Activated CD4-positive, alpha-beta T cell treated with anti-CD3 and anti-CD28 coated beads for 1 hour (primary cell): ENCODE measurements at places on chromosomes 11 and 22.

DNA sequence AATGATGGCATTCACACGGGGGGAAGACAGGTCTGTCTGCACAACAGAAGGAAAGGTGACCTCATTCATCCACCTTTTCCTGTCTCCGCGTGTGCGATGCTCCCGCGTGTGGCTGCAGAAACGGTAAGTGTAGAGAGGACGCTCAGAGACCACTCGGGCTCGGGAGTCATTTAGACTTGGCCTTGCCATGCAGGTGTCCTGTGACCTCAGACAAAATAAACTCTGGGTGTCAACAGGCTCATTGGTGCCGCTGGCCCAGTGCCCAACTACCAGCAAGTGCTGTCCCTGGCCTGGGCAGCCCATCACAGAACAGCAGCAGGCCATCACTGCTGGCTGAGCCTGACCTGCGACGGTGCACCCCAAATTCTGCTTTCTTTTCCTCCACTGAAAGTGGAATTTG is 48.1 kb upstream of the ARFGAP3 start:
- no peak for DNase-seq

GRCh38 chr22:49514641-49515040 is 313.0 kb downstream of the BRD1 start:
- DNase-seq: no peak

- DNase-seq: no peak
Measured at GRCh38 chr11:60813324-60813723, 28.2 kb downstream of the MS4A10 start.

GRCh38 chr11:68855205-68855981 is 13.7 kb upstream of the CPT1A start:
- no peak for DNase-seq

GRCh38 chr22:37971475-37972434 is 12.6 kb downstream of the SOX10 start:
- DNase-seq: no peak

DNA sequence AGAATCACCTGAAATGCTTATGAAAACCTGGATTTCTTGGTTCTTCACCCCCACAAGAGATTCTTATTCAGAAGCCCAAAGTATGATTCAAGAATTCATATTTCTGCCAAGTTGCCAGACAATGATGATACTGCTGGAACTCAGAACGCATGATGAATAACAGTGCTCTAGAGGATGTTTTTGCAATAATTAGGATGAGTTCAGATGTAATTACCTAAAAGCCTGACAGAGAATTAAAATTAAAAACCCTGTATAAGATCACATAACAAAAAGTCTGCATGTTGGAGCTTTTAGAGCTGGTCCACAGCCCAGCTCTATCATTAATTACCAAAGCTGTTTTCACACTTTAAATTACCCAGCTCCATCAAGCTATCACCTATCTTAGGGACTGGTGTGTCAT is 211.8 kb downstream of the LUZP2 start:
- no peak for DNase-seq

- DNase-seq: no peak
Measured at GRCh38 chr11:3133261-3134217, 31.6 kb downstream of the OSBPL5 start.

DNA sequence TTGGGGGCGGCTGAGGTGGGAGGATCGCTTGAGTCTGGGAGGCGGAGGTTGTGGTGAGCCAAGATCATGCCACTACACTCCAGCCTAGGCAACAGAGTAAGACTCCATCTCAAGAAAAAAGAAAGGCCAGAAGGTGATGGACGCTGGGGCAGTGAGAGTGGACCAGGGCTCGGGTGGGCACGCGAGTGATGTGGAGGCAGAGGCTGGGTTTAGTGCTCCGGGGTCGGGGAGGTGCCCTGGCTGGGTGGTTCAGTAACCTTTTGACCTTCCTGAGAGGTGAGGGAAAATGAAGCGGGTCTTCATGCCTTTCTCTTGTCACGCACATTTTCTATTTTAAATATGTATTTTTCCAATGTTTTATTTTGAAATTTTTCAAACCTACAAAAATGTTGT is 45.1 kb downstream of the ST14 start:
- DNase-seq: no peak

- no peak for DNase-seq
Measured at GRCh38 chr11:72244060-72244360, at the start of gene PHOX2A. Gene PHOX2A, minus strand, starts transcription at chr11:72244176. Its CDS starts 172 bp downstream, at chr11:72244004.

DNA sequence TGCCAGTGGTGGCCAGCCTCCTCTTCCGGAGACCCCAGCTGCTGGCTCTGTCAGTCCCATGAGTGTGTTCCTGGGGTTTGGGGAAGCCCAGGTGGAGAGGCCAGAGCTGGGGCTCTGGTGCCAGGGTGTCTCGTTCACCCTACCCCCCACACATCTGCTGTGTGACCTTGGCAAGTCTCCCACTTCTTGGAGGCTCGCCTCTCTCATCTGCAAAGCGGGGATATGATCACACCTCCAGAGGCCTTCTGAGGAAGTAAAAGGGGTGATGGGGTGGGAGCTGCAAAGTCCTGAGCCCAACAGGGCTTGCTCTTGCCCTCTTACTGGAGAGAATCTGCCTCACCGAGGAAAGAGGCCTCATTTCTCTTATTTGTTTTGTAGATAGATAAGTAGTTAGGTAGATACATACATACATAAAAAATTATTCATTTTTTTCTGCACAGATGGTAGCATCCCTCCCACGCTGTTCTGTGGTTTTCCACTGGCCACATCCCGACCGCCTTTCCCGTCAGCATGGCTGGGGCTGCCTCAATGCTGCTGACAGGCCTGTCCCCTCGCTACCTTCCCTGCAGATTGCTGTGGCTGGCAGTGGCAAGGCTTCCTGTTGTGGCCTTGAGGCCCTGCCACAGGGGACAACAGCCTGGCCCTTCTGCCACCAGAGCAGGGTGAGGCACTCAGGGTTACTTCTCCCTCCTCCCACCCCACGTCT is 23.9 kb downstream of the MYO7A start:
- DNase-seq: no peak

- no peak for DNase-seq
Measured at GRCh38 chr22:32932176-32932575, 126.0 kb downstream of the SYN3 start.

DNA sequence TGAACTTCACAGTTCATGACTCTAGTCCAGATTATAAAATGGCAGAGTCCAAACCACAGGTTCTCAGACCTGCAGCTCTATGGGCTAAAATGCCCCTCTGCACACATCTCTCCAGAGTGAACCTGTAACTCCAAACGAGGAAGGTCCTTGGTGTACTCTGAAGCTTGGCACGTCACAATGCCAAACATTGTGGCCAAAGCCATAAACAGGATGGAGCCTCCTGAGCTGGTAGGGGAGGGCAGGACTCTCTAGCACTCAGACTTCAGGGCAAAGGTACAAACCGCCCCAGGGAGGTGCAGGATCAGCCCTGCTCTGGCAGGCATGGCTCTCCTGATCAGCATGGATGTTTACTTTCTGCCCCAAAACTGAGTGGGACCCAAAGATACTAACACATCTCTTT is 2.3 kb downstream of the SCUBE2 start:
- DNase-seq: no peak

- DNase-seq: no peak
Measured at GRCh38 chr11:88544656-88545280, 207.2 kb upstream of the CTSC start.
